Stimulated activated CD8-positive, alpha-beta memory T cell treated with anti-CD3 and anti-CD28 coated beads, Interleukin-2, amount 100 ng/mL, for 1 hour (primary cell): ENCODE measurements at places on chromosomes 2 and 18.

DNA sequence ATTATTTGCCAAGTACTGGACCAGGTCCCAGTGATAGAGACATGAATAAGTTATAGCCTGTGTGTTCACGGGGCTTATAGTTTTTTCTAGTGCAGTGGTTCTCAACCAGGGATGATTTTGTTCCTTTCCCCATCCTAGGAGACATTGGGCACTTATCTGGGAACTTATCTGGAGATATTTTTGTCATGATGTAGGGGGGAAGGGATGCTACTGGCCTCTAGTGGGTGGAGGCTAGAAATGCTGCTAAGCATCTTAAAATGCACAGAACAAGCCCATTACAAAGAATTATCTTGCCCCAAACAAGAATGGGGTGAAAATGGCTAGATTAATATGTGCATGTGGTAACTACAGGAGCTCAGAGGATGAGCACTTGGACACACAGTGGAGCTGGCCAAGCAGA is 75.2 kb downstream of the KLHL29 start:
- no peak for DNase-seq

- DNase-seq, result no peak
Measured at GRCh38 chr2:241036964-241037421, 38.6 kb downstream of the SNED1 start.

- no peak for DNase-seq
Measured at GRCh38 chr18:55857956-55858355, 270.0 kb upstream of the TCF4 start.

DNA sequence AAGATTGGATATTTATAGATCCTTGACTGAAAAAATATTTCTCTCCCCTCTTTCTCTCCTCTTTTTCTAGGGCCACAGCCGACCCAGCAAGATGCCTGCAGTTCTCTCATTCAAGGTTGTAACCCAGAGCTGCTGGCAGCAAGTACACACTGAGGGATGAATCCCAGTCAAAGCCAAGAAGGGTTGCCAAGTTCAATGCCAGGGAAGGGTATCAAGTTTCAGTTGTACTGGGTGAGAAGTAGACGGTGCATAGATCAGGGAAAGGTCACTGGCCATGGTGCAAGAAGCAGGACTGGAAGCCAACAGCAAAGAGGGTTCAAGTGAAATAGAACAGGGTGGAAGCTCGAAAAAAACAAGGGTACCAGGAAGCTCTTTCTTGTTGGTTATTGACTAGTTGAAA is 170.2 kb downstream of the NRP2 start:
- DNase-seq, result no peak

DNA sequence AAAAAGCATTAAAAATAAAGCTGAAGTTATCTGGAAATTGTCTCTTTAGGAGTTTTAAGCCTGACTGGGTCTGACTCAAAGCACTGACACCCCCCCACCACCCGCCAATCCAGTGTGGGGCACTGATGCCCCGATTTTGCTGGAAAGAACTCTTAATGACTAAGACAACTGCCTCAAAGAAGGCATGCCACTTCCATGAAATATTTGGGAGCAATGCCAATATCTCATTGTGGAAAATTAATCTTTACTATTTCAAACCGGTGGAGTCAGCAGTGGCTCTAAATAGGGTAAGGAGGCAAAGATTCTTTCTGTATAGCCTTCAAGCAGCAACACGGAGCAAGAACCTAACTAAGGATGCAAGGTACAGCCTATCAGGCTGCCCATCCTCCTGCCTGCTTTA is 4.5 kb downstream of the FKBP7 start:
- no peak for DNase-seq

DNA sequence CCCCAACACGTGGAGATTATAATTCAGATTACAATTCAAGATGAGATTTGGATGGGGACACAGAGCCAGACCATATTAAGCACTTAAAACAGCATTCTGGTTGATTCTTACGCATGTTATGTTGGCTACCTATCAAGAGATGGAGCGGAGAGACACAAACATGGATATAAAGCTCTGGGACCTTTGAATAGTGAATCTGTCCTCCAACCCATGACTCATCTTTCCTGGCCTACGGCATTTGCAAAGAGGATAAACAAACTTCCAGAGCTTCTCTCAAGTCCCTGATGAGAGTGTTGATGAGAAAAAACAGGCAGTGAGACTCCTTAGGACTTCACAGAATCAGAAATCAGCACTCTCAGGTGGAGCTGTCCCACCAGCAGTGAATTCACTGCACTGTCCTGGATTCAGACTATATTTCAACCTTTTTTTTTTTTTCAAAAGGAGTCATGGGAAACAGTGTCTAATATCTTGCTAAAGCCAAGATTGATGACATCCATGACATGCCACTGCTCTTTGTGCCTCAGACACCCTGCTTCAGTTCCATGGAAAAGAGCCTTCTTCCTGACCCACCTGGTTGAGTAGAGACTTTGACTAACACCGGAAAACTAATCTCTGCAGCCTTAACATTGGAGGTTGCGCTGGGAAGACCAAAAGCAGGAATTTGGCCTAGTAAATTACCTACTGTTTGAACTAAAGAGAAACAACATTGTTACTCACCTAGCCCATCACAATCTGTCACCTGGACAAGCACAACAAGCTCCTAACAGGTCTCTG is 62.1 kb upstream of the NPAS2 start:
- no peak for DNase-seq

DNA sequence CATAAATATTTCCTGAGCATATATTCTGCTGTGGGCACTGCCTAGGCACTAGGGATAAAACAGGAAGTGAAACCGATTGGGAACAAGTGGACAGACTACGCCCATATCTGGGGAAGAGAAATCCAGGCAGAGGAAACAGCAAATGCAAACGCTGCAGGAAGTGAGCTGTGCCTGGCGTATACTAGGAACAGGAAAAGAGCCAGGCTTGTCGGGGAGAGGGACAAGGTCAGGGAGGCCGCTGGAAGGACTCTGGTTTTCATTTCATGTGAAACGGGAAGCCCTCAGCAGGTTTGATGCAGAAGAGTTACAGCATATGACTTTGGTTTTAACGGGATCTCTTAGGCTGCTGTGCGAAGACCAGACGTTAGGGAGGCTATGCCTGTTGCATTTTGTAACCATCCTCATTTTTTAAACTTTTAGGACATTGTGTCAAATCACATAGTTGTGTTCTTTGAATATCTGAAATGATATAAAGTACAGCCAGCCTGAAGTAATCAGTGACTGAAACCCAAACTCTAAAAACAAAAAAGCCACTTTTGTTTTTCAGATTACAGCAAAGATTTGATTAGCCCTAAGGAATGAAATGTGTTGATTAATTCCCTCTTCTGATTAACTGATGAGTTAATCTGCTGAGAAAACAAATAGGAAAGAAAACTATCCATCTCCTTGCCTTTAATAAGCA is 110.2 kb upstream of the PIEZO2 start:
- no peak for DNase-seq

DNA sequence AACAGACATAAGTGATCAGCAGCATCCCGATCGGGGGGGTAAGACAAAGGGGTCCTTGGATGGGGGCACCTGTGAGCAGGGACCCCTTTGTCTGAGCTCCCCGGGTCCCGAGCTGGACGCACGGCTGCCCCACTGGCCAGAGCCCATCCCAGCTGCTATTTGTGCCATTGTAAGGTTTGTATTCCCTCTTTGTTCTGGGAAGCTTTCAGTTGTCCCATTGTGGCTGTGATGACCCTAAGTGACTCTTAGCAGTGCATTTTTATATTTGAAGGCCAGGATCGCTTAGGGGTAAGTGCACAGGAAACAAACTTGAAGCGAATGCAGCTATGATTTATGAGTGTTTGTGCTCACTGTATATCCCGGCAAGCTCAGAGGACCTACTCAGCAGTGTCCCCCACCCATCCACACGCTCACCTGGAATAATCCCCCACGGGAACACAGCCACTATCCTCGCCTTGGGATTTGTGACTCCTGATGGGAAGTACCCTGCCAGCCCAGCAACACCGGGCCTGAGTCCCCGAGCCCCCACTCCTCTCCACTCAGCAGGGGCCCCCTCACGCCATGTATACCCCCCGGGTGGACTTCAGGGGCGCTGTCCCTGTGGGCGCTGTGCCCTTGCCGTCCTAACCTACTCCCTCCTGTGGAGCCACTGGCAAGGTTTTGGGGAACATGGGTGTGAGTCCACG is 80.1 kb downstream of the MBP start:
- no peak for DNase-seq

DNA sequence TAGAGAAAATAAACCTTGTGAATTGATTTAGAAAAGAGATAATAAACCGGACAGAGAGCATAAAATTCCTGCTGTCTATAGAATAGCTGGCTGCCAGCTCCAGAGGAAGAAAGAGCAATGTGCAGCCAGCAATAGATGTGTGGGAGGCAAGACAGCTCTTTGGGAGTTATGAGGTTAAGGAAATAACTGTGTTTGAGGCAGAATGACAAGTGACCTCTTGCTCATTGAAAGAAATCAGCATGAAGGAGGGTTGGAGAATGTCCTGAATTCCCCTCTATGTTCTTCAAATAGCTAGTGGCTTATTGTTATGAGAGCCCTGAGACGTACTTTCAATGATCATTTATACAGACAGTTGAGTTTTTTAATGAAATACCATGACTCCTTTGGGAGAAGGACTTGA is 1009.9 kb upstream of the NXPH2 start:
- DNase-seq, result no peak

GRCh38 chr18:21361307-21361880 is 119.4 kb downstream of the GREB1L start:
- no peak for DNase-seq

DNA sequence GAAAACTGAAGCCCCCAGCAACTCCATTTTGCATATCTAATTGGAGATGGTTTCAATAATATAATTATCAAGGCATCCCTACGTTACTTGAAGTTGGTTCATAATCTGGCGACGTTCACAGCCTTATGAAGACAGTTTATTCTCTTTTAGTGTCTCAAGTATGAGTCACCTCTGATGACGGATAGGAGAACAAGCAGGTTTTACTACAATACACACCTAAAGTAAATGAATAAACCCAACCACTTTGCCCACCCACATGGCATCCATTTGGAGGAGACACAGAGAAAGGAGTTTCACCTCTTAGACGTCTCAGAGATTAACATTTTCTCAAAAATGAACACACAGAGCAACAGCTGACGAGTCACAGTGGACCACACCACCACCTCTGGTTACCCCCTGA is 40.8 kb downstream of the BCL11A start:
- DNase-seq, result no peak

DNA sequence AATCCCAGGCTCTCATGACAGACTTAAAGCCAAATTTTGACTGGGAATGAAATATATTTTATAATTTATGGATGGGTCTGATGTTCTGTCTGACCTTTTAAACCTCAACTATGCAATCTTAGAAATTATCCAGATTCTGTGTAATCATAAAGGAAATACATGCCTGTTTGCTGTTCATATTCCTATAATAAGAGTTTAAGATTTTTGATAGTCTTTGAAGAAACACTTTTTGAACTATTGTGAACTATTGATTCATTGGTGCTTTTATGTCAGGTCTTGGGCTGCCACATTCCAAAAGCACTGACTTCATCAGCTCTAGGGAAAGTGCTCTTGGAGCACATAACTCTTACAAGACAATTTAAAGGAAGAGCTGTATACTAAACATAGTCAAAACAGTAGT is 64.2 kb downstream of the CCDC150 start:
- no peak for DNase-seq

GRCh38 chr2:61045226-61045625 is 20.4 kb upstream of the SANBR start:
- no peak for DNase-seq

DNA sequence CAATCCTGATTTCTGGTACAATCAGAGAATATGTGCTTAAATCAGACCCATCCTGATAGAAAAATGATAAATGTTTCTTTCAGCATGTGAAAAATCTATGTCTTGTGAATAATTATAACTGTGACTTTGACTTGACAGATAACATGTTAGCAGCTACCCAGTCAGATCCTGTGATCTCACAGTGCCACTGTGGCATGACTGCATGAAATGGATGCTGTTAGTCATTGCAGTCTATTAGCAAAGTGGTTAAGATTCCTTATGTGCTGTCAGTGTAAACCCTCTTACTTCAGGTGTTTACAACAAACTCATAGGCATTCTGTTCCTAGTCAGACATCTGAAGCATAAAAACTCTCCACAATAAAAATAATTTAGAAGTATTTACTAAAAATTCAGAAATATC is 244.6 kb upstream of the RND3 start:
- no peak for DNase-seq

DNA sequence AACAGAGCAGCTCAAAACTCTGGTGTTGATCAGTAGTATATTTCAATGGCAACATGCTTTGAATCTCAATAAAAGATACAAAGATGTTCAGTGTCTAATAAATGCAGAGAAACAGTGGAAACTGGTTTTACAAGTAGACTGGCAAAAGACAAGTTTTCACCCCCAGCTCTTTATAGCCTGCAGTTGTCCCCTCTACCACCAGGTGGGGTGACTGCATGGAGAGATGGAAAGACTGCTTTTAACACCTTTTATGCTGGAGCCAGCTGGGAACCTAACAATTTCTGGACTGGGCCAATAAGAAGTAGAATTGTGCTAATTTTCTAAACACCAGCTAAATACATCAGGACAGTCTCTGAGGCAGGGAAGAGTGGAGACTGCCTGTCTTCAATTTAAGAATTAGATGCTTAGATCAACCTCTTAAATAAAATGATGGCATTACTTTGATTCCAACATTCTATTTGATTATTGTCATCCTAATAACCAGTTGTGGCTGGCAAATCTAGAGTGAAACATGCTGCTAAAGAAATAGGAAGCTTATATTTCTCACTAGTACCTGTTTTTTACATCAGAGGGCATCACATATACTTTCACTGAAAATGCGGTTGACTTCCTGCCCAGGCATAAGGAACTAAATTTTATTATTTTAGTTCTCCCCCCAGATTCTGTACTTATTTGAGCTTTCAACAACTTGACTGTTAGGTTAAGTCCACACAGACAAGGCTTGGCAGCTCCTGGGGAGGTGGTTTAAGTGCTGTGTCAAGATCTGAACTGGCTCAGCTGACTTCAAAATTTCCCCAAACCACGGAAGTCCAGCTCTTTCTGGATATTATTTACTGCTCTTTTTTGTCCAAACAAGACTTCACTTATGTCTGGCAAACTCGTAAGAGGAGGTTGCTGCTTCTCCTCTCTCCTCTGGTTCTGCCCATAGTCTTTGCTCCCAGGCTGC is 140.5 kb downstream of the TPGS2 start:
- DNase-seq, result no peak

DNA sequence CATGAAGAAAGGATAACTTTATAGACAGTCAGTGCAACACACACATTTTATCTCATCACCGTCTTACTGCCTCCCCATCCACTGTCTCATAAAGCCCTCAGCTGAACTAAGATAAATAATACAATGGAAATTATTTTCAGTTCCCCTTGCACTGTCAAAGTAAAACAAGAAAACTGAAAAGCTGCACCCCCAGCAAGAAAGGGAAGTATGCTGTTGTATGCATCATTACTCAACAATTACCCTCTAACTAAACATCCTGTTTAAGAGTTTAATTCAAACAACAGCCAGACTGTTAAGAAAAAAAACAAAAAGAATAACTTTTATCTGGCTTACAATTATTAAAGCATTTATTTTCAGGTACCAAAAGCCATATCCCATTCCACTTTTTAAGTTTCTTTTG is 25.0 kb downstream of the MPPE1 start:
- no peak for DNase-seq
